HepG2 (cell line): ENCODE measurements at places on chromosomes 2 and 18. TPM values are rescaled to one million over a fixed set of nuclear protein-coding genes. Genes with fewer than 3 reads are reported as not detected.

Gene PLGLB1
- 0.20 TPM in 1 of 2 replicates, not detected in the other for total RNA-seq

Gene BCL11A
- total RNA-seq: not detected in 2 replicates

Gene PROKR1
- total RNA-seq: not detected in 2 replicates

Gene POTEI
- total RNA-seq: 0.48 and 1.5 TPM in 2 replicates

Gene AQP12B
- total RNA-seq: not detected in 2 replicates

Gene PUS10
- total RNA-seq: 44.3 and 52.8 TPM in 2 replicates

Gene ZC3H6
- 0.88 and 0.93 TPM in 2 replicates for total RNA-seq

Gene ANKRD53
- total RNA-seq: not detected in 2 replicates

Gene HOXD3
- 0.08 and 0.09 TPM in 2 replicates for total RNA-seq

Gene RNF149
- total RNA-seq: 45.7 and 109 TPM in 2 replicates

Gene SULT1C4
- 1.3 and 2.6 TPM in 2 replicates for total RNA-seq

Gene PMAIP1
- 1.5 and 2.1 TPM in 2 replicates for total RNA-seq

Gene C2orf92
- 1.5 and 4.9 TPM in 2 replicates for total RNA-seq

Gene SLC4A5
- total RNA-seq: 0.25 TPM in 1 of 2 replicates, not detected in the other

Gene C2orf15
- total RNA-seq: 8.3 and 12.2 TPM in 2 replicates

Gene ATRAID
- 130 and 207 TPM in 2 replicates for total RNA-seq

Gene MPP4
- not detected in 2 replicates for total RNA-seq

Gene SNTG2
- total RNA-seq: not detected in 2 replicates

Gene DNER
- total RNA-seq: not detected in 2 replicates

Gene GLB1L
- total RNA-seq: 2.7 and 6.8 TPM in 2 replicates

Gene ITPRIPL1
- 8.7 and 11.7 TPM in 2 replicates for total RNA-seq

Gene C2orf80
- total RNA-seq: not detected in 2 replicates

Gene VWC2L
- not detected in 2 replicates for total RNA-seq

Gene CD28
- not detected in 2 replicates for total RNA-seq

Gene C1QL2
- total RNA-seq: not detected in 2 replicates

Gene AKAIN1
- total RNA-seq: not detected in 2 replicates

Gene LAPTM4A
- total RNA-seq: 82.8 and 116 TPM in 2 replicates

Gene MALL
- not detected in 2 replicates for total RNA-seq

Gene TNS1
- total RNA-seq: 1.9 TPM in 2 replicates

Gene CDH7
- not detected in 2 replicates for total RNA-seq

Gene KYNU
- total RNA-seq: 68.6 and 98.2 TPM in 2 replicates

Gene DCDC2C
- not detected in 2 replicates for total RNA-seq

Gene CNRIP1
- not detected in 2 replicates for total RNA-seq

Gene CXCR2
- total RNA-seq: not detected in 2 replicates

Gene IL37
- total RNA-seq: not detected in 2 replicates

Gene PPP1R1C
- total RNA-seq: 1.5 and 2.4 TPM in 2 replicates

Gene CRYGD
- not detected in 2 replicates for total RNA-seq

Gene RASGRP3
- not detected in 2 replicates for total RNA-seq

Gene DGUOK
- total RNA-seq: 105 and 130 TPM in 2 replicates

Gene ABHD1
- 0.04 TPM in 1 of 2 replicates, not detected in the other for total RNA-seq

Gene C1GALT1C1L
- total RNA-seq: 0.91 and 1.3 TPM in 2 replicates

Gene SGPP2
- total RNA-seq: not detected in 2 replicates

Gene LYG2
- 0.15 TPM in 1 of 2 replicates, not detected in the other for total RNA-seq

Gene SKA1
- total RNA-seq: 21.3 and 28.3 TPM in 2 replicates

Gene CDH20
- total RNA-seq: not detected in 2 replicates

Gene DPYSL5
- total RNA-seq: not detected in 2 replicates

Gene SP140
- 0.79 and 0.80 TPM in 2 replicates for total RNA-seq

Gene SOCS6
- 38.3 and 49.0 TPM in 2 replicates for total RNA-seq

Gene TSGA10
- total RNA-seq: 13.1 and 15.0 TPM in 2 replicates

Gene ESPNL
- total RNA-seq: 0.35 and 0.80 TPM in 2 replicates

Gene METTL4
- total RNA-seq: 6.8 and 8.4 TPM in 2 replicates

Gene KIF1A
- total RNA-seq: 0.24 TPM in 1 of 2 replicates, not detected in the other

Gene CCDC74B
- 0.11 TPM in 1 of 2 replicates, not detected in the other for total RNA-seq

Gene ST6GAL2
- total RNA-seq: not detected in 2 replicates

Gene SPP2
- total RNA-seq: not detected in 2 replicates

Gene FSIP2
- 0.04 and 0.07 TPM in 2 replicates for total RNA-seq

Gene SEH1L
- 59.6 and 96.2 TPM in 2 replicates for total RNA-seq
